ENCODE measurements at places on chromosomes 4 and X. TPM values are rescaled to one million over a fixed set of nuclear protein-coding genes. Genes with fewer than 3 reads are reported as not detected.

DNA sequence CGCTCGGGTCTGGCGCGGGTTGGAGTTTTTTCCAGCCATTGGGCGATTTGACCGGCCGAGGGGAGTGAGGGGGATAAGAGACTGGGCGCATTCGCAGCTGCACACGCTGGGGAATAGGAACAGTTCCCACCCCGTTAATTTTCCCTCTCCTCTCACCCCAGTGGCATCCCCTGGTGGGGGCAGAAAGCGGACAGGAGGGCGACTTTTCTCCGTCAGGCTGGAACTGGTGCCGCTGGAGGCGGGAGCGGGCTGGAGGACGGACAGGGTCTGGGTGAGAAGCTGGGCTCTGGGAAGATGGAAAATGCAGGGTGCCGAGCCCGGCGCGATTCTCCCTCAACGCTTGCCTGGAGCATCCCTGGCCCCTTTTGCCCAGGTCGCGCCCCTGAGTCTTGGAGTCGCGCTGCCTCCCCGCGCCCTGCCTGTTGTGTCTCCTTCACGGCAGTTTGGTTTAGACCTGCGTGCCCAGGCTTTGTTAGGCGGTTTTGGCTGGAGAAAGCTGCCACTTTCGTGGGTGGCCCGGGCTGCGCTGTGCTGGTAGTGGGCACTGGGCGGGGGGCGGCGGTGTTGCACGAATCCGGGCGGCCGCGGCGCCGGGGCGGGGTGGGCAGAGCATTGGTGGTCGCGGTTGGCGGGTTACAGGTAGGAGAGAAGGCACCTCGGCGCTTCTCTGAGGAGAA lies 2.0 kb downstream of the ADGRL3 start:
- DNase-seq: peak; percentile 37

Gene PABPC1L2B
- total RNA-seq: not detected

Gene ZNF141
- 36.8 TPM for total RNA-seq

- DNase-seq: no peak
Observed at GRCh38 chrX:45788315-45788714, 587.6 kb upstream of the DIPK2B start.

Data from tongue (tissue), 3 donors.